Aorta (tissue), 5 donors: ENCODE measurements at places on chromosomes 3 and 15. TPM values are rescaled to one million over a fixed set of nuclear protein-coding genes. Genes with fewer than 3 reads are reported as not detected.

GPR171 gene
- total RNA-seq: 1.2 TPM

MST1R gene
- 13.1 TPM for total RNA-seq

GRCh38 chr15:49438962-49439631, 16.1 kb downstream of the FGF7 start:
- no peaks in the 10 kb centered on the region for H3K27me3 ChIP-seq
- H3K36me3 ChIP-seq: no peaks in the 10 kb centered on the region
- H3K27ac ChIP-seq: no peak overlapping the region
- H3K4me1 ChIP-seq: no peaks in the 10 kb centered on the region

- peak; percentile 65 for DNase-seq
- H3K27me3 ChIP-seq: no peaks in the 10 kb centered on the region
- no peaks in the 10 kb centered on the region for H3K36me3 ChIP-seq
- H3K27ac ChIP-seq: no peak overlapping the region
Observed at GRCh38 chr3:13171704-13172643, 98.7 kb upstream of the IQSEC1 start.

- H3K27ac ChIP-seq: no peak overlapping the region
- DNase-seq: no peak
- H3K4me1 ChIP-seq: no peaks in the 10 kb centered on the region
- H3K36me3 ChIP-seq: peaks cover 2% of the 10 kb centered on the region
Observed at GRCh38 chr15:84666373-84666772, 8.4 kb upstream of the NMB start.

GRCh38 chr15:94844538-94845389, 613.4 kb downstream of the MCTP2 start:
- H3K4me1 ChIP-seq: peaks cover 3% of the 10 kb centered on the region
- H3K27me3 ChIP-seq: no peaks in the 10 kb centered on the region
- H3K4me3 ChIP-seq: peak overlapping the region; percentile 28
- H3K36me3 ChIP-seq: no peaks in the 10 kb centered on the region
- DNase-seq: peak; percentile 88
- peak overlapping the region; percentile 89 for H3K27ac ChIP-seq

DNA sequence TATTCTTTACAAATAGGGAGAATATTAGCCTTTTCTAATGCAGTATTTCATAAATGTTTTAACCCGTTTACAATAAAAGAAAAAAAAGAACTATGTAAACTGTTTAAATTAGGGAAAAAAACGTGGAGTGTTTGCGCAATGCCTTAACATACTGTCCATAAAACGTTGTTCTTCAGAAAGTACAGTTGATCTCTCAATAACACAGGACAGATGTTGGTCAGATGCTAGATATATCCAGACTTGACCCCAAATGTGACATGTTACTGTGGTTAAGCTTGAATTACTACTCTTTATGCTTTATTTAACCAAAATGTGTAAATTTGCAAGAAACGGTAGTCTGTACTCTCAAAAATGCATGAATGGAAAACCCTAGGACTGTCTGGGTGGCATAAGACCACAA, 110.3 kb downstream of the PLOD2 start:
- DNase-seq: no peak
- H3K4me3 ChIP-seq: no peak overlapping the region
- no peak overlapping the region for H3K27ac ChIP-seq
- H3K36me3 ChIP-seq: no peaks in the 10 kb centered on the region
- no peaks in the 10 kb centered on the region for H3K4me1 ChIP-seq

GRCh38 chr3:64739971-64740631, 52.3 kb upstream of the ADAMTS9 start:
- no peak overlapping the region for H3K4me3 ChIP-seq
- peak overlapping the region; percentile 79 for H3K27ac ChIP-seq
- no peaks in the 10 kb centered on the region for H3K36me3 ChIP-seq
- peaks cover 10% of the 10 kb centered on the region for H3K4me1 ChIP-seq
